ENCODE measurements at places on chromosomes 6 and 20.

GRCh38 chr6:21522143-21522747 lies 71.3 kb upstream of the SOX4 start:
- no peak for DNase-seq

GRCh38 chr20:16953858-16954257 lies 205.7 kb downstream of the OTOR start:
- no peak for DNase-seq

DNA sequence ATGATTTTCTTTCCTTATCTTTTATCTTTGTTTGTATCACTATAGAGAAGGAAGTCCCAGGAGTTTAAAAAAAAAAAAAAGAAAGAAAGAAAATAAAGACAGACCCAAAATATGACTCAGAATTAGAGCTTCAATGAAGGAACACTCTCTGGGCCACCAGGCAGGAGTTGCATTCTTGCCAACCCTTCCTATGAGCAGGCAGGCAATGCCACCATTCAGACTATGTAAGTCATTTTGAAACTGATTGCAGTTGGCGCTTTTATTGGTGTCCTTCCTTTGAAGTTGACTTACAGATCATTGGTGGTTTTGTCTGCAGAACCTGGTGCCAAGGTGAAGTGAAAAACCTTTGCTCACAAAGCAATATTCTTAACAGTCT lies 50.3 kb downstream of the MYB start:
- no peak for DNase-seq

DNA sequence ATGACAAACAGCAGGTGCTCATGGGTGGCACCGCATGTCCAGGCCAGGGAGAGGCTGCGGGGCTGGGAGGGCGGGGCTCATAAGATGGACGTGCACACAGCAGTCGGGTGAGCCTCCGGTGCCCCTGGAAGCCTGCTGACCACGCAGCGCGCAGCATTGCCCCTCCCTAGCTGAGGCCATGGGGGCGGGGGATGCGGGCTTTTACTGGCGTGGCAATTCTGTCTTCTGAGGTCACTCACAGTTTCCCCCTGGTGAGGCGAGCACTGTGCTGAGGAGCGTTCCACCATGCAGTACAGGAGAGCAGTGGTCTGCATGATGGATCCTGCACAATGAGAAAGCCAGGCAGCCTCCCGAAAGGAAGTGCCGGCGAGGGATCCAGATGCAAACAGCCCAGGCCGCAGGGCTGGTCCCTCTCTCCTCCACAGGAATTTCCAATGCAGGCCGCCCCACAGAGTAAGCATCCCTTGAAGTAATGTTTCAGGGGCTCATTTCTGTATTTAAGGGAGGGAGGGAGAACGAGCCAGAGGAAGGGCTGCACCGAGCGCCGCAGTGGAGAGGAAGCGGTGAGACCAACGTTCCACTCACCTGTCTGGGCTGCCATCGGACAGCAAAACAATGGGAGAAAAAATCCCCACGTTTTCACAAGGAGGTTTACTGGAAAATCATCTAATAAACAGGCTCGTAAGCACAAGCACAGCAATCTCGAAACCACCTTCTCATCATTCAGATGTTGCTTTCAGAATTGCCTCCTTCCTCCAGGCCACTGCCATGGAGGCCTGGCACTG lies 56.0 kb downstream of the IRF4 start:
- no peak for DNase-seq

DNA sequence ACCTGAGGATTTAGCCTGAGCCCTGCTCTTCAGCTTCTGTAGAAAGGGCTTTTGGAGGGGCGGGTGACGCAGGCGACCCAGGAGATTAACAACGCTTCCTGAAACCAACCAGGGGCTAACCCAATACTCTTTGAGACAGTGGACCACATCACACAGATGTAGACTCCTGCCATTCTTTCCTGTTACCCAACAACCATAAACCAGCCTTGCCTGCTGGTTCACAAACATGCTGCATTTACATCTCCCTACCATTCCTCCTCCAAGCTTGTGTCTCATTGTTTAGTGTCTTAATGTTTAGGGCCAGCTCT lies 28.3 kb downstream of the PPP1R16B start:
- no peak for DNase-seq

DNA sequence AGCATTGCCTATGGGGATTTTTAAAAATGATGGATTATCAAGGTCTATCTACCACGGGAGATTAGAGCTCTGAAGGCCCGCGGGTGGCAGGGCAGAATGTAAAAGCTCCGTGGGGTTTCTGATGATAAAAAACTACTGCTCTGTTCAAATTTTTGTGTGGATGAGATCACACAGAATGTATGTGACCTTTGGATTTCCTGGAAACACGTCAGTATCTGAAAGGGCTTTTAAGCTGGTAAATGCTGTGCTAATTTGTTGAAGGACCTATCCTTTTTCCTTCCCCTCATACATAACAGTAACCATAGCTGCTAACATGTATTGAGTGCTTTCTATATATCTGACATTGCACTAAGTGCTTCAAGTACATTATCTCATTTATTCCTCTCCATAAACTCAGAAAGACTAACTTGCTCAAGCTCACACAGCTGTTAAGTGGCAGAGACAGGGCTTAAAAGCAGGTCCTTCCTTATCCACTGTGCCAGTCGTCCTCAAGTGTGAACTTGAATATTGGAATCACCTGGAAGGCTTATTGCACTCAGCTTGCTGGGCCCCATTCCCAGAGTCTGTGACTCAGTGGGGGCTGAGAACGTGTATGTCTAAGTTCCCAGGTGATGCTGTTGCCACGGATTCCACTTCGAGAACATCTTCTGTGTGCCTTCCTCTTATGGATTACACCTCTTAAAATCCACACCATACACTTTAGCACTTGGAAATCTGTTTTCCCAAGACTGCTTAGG lies 1.9 kb upstream of the TMEM242 start:
- DNase-seq: no peak

GRCh38 chr6:106981926-106982325 lies 7.4 kb upstream of the CD24 start:
- no peak for DNase-seq

DNA sequence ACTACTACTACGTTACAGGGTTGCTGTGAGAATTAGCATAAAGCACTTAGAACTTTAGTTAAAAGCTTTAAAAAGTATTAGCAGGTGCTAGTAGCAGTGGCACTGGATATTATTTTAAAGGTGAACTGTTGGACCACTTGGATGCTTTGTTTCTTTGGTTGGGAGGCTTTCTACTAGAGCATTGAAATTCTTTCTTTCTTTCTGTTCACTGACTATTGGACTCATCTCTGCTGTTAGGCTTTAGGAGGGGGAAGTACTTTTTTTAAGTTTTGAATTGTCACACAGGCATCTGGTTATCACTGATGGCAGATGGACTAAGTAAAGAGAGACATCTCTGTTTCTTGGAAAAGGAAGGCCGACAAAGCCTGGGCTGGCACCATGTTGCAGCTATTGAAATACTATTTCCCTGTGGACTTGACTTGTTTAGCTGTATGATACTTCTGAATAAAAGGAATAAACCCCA lies 4.8 kb downstream of the TBPL1 start:
- no peak for DNase-seq

- no peak for DNase-seq
Observed at GRCh38 chr6:133891149-133891926, 2.4 kb downstream of the TCF21 start.

GRCh38 chr6:105135907-105136430 lies 43.8 kb downstream of the POPDC3 start:
- DNase-seq: no peak

DNA sequence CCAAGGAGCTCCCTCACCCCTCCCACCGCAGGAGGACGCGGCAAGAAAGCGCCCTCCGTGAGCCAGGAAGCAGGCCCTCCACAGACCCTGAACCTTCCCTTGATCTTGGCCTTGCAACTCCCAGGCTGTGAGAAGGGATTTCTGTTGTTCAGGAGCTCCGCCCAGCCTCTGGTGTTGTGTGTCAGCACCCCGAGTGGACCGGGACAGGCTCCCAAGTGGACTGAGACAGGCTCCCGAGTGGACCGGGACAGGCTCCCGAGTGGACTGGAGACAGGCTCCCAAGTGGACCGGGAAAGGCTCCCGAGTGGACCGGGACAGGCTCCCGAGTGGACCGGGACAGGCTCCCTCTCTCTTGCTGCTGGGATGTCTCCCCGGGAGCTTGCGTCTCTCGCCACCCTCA lies 9.3 kb upstream of the NTSR1 start:
- DNase-seq: no peak

- no peak for DNase-seq
Observed at GRCh38 chr6:111761783-111762312, 111.4 kb downstream of the FYN start.

- no peak for DNase-seq
Observed at GRCh38 chr20:59776059-59776603, 157.3 kb downstream of the SYCP2 start.

- DNase-seq: no peak
Observed at GRCh38 chr6:136149311-136149710, 100.8 kb downstream of the MTFR2 start.

All from activated T-helper 1 cell treated with anti-CD3 and anti-CD28 coated beads, Interleukin-2, amount 50 U/mL, for 16 hours (primary cell).